Activated CD4-positive, alpha-beta T cell treated with anti-CD3 and anti-CD28 coated beads, Interleukin-2, amount 50 U/mL, for 1 hour (primary cell): ENCODE measurements at places on chromosomes 13 and 19.

- no peak for DNase-seq
Observed at GRCh38 chr19:16569609-16570320, 2.5 kb downstream of the SLC35E1 start.

DNA sequence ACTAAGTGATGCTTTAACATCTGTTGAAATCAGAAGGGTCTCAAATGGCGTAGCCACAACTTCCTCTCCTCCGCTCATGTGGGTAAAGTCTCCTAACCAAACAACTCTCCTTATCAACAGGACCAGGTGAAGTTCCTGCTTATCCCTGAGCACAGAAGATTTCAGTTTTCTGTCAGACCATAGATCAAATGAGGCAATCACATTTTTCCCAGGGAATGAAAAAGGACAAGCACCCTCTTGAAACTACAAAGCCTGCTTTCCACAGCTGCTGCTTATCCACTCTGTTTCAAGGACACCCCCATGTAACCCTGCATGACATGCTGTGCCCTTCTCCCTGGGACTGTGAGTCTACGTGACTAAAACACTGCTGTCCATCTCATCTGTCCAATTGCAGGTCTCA is 788.3 kb upstream of the SLITRK5 start:
- no peak for DNase-seq

- DNase-seq, result no peak
Observed at GRCh38 chr13:45833242-45833641, 18.3 kb downstream of the SIAH3 start.

GRCh38 chr19:14972676-14973075 is 7.0 kb downstream of the SLC1A6 start:
- no peak for DNase-seq

DNA sequence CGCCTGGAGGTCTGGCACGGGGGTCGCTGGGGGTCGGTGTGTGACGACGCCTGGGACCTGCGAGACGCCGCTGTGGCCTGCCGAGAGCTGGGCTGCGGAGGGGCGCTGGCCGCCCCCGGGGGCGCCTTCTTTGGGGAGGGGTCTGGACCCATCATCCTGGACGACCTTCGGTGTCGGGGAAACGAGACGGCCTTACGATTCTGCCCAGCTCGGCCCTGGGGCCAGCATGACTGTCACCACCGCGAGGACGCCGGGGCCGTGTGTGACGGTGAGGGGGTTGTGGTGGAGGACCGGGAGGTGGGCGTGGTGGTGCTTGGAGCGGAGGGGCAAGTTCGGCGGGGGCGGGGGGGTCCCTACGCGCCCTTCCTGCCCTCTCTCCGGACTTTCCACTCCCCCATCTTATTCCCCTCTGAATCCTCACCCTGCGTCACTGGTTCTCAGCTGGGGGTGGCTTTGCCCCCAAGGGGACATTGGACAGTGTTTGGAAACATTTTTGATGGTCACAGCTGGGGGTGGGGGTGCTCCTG is 5.5 kb downstream of the SSC5D start:
- no peak for DNase-seq

DNA sequence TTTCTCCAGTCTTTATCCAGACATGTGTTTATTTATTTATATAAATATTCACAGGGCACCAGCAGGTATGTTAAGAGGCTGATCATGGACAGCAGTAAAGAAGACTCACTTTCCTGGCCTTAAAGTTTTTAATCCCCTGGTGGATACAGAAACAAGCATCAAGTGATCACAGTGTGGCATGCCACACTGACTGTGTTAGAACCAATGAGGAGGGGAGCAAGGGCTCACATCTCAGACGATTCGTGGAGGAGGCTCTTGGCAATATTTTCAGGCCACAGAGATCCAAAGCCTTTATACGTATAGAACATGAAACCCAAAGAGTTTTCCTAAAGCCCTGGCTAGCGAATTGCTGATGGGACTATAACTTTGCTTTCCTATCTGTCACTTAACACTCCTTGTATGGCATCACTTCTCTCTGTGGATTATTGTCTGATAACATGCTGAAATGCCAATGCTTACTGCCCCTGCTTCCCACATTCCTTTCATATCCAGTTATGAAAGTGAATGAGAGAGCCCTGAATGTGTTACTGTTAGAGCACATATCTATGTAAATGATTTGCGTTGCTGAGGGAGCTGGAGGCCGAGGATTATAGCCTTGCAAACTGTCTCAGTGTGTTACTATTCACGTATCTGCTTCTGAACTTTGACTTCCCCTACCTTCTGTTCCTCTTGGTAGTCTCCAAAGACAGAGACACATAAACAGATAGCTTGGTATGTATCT is 37.6 kb downstream of the POLR1D start:
- DNase-seq, result no peak

DNA sequence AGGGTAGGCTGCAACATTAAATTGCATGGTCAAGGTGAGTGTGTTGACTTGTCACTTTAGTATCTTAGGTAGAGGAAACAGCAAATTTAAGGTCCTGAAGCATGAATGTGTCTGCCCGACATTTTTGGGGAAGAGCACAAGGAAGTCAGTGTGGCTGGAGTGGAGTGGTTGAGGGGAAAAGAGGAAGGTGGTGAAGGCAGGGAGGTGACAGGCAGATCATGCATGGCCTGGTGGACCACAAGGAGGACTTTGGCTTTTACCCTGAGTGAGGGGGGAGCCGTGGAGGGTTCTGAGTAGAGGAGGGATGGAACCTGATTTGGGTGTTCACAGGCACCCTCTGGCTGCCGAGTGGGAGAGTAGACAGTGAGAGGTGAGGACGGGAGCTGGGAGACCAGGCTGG is 168.0 kb downstream of the IER2 start:
- no peak for DNase-seq

DNA sequence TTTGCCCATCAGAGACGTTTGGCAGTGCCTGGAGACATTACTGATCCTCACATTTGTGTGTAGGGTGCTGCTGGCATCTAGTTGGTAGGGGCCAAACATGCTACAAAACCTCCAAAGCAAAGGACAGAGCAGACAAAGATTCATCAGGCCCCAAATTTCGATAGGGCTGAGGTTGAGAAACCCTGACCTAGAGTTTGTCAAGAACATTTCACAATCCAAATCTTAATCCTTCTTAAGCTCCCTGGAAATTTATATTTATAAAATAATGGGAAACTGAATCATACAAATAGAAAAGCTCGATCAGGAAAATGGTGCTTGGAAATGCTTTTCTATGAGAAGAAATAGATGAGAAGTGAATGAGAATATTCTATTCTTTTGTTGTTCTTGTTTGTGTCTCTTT is 273.6 kb downstream of the DCT start:
- DNase-seq, result no peak

- DNase-seq, result no peak
Observed at GRCh38 chr19:47003611-47004465, 15.8 kb upstream of the NPAS1 start.

DNA sequence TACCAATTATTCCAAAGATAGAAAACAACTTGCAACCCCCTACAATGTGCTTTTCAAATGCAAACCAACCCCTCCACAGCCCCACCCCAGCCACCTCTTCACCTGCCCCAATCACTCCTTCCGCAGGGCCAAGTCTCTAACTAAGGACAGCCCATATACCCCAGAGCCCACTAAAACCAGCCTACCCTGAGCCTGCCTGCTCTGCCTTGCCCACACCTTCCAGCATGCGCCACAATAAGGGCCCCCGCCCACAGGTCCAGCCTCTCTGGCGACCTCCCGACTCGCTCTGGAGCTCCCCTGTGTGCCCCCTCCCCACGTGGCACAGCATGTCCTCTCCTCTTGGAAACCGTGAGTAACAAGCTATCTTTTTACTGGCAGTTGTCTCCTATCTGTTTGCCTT is 42.8 kb upstream of the MEDAG start:
- no peak for DNase-seq

GRCh38 chr13:32255724-32256109 is 59.4 kb downstream of the ZAR1L start:
- no peak for DNase-seq

DNA sequence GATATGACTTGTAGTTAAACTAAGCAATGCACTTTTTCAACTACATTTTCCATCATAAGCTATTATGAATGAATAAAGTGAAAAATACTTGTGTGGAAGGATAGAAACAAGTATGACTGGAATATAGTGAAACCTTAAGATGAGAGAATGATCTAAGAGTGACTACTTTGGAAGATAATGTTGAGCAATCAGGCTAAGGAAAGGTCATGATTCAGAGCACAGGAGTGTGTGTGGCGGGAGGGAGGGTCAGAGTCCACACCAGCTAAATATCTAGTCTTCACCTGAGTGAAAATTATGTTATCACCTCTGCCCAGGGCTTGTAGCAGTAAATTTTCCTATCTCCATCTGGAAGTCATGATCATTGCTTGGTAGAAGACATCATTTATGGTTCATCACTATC is 833.4 kb upstream of the ATXN8OS start:
- no peak for DNase-seq

- DNase-seq, result no peak
Observed at GRCh38 chr19:16284505-16284904, 40.1 kb upstream of the KLF2 start.

DNA sequence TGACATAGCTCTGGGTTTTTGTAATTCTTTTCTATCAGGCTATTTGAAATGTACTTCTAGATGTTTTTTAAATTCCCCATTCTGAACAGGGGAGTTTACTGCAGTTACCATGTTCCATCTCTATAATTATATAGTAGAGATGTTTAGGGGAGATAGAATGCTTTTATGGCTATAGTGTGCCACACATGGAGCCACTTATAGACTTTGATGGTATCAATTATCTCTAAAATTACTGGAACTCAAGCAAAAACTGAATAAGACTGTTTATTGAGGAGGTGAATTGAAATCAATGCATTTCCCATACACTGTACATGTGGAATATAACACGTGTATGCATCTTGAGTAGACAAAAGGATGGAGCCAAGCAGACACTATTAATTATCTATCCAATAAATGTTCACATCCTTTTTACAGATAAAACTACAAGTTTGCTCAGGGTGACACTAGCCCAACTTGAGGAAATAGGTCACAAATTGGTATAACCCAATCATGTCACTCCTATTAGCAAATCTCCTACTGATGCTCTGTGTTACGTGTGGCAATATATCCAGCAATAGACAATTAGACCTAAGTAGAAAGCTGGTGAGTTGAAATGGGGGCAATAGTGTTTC is 1882.6 kb downstream of the PCDH9 start:
- DNase-seq, result no peak

GRCh38 chr19:39494661-39495060 is 4.1 kb upstream of the DLL3 start:
- no peak for DNase-seq

- DNase-seq, result no peak
Observed at GRCh38 chr19:8403820-8404109, 9.3 kb upstream of the MARCHF2 start.

- DNase-seq, result no peak
Observed at GRCh38 chr19:2750808-2751437, 11.1 kb upstream of the SLC39A3 start.

- no peak for DNase-seq
Observed at GRCh38 chr13:31699650-31700049, 39.7 kb upstream of the RXFP2 start.

- no peak for DNase-seq
Observed at GRCh38 chr13:98619556-98619955, 42.6 kb upstream of the STK24 start.

DNA sequence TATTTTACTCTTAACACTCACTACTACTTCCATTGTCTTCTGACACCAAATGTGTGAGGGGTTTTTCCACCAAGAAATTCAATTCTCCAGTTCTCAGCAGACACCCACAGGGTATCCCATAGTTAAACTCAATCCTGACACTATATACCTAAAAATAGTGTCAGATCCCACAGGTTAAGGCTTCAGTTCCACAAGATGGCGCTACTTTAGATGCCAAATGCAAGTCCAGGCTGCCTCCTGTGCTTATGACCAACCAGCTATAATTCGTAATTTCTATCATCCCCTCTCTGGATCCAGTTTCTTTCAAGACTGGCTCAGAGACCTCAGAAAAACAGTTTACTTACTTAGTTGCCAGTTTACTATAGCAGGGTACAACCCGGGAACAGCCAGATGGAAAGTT is 1146.2 kb upstream of the SPRY2 start:
- no peak for DNase-seq

DNA sequence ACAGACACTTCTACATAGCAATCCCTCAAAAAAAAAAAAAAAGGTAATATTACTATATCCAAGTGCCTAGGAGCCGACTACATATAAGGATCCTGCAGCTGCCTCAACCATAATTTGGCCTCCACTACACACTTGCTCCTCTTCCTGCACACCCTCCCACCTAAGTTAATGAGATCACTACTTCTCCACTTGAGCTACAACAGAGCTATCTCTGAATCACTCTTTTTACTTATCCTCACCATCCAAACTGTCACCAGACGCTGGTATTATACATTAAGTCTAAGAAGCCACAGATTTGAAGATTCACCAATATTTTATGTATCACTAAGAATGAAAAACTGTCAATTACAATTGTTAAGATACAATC is 8.3 kb downstream of the OBI1 start:
- no peak for DNase-seq

GRCh38 chr19:49231804-49232203 is 74.2 kb downstream of the TRPM4 start:
- DNase-seq, result no peak

DNA sequence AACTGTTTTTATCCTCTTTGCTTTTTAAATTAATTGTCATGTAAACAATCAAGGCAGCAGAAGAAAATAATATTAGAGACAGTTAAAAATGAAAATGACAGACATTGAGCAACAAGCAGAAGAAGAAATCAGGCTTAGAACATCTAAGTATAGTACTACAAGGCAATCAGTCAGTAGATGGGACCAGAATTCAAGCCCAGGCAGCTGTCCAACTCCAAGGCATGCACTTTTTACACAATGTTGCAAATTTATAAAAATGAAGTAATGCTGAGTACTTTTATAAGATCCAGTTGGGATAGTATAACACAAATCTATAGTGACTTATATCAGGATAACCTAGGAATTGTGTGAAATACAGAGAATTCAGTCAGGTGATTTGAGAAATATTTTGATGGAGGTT is 2815.8 kb downstream of the PCDH9 start:
- no peak for DNase-seq

DNA sequence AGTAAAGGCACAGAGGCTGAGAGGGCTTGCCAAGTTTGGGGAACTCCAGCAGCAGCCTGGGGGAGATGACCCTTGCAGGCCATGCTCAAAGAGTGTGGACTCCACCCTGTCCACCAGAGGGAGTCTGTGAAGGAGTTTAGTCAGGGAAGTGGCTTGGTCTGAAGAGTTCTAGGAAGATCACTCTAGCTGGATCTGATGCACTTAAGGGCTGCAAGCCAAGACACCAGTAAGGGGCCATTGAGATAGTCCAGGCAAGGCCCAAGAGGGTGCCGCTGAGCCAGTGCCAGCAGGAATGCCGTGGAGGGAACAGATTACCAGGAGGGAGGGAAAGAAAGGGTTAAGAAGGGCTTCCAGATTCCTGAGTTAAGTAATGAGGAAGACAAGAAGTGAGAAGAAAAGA is 68.7 kb downstream of the ZAR1L start:
- DNase-seq, result peak; percentile 9

DNA sequence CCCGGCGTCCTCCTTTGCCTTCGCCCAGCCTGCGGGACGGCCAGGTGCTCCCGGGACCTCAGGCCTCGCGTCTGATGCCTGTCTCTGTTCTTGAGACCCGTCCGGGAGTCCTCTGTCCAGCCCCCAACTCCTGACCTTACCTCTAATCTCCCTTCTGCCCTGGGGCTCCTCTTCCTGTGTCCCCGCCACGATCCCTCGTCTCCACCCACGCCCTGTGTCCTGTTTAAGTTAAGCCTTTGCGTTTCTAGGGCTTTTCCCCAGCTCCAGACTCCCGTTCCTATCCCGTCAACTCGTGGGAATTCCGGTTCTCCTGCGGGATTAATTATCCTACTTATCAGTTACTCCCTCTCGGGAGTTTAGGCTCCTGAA is 686 bp downstream of the LENG8 start:
- no peak for DNase-seq
